Epithelial cell of proximal tubule (primary cell): ENCODE measurements at places on chromosomes 5 and 9. TPM values are rescaled to one million over a fixed set of nuclear protein-coding genes. Genes with fewer than 3 reads are reported as not detected.

- DNase-seq: no peak
These were observed 46.9 kb upstream of the HSD17B4 start for GRCh38 chr5:119405419-119405818.

GRCh38 chr9:78510035-78510434 lies 213.1 kb downstream of the PSAT1 start:
- DNase-seq: no peak

DNA sequence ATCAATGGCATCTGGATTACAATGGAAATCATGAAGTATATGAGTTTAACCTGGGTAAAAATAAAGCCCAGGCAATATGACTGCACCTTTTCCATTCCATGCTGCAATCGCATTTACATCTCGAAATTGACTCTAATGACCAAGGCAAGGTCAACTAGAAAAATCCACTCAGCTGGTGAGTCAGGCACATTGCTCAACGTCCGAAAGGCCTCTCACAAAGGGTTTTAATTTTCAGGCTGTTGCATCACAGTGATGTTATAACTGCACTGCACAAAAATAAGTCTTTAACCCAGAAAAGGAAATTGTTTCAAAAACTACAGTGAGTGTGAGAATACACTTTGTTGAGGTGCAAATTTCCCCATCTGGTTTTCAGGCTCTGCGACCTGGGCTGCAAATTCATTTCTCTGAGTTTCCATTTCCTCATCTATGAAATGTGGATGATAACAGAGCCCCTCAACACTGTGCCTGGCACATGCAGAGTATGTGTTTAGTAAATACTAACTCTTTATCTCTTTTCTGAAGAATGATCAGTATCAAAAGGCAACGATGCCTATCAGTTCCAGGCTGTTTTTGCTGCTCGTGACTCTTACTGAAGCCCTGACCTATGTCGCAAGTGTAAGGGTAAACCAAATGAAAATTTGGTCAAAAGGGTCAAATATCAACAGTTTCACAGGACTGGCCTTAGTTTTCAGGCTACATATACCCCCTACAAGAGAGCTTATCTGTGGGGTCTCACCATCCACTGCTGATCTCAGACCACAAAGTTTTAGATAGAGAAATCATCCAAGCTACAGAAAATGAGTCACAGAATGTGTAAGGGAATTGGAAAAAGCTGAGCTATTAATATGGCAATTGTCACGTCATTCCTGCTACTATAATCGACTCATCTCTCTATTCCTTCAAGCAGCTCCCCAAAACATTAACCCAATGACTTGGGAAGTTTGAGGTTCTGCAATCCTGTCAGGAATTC lies 4.1 kb downstream of the NFIL3 start:
- peak; percentile 94 for DNase-seq

GRCh38 chr5:107512029-107512428 lies 158.7 kb downstream of the EFNA5 start:
- DNase-seq: no peak

- DNase-seq: no peak
These were observed 612.9 kb downstream of the DNAH5 start for GRCh38 chr5:13331585-13331984.

The STK32A gene
- 0.63 TPM in 1 of 2 replicates, not detected in the other for total RNA-seq

DNA sequence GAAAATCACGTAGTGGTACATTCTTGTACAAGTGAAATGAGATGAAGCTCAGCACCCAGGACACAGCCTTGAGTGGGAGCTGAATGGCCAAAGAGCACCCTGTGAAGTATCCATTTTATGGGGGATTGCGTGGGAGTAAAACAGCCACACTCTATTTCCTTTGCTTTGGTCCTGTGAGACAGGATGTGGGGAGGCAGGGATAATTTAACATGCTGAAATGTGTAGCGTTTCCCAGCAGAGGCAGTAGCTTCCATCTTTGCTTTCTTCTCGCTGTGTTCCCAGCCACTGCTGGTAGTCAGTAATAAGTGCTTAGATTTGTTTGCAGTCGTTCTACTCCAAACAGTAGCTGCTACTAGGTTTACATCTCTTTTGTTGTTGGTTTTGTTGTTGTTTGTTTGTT lies 4.4 kb downstream of the IL31RA start:
- DNase-seq: no peak

- DNase-seq: no peak
These were observed 69.0 kb upstream of the SLC12A2 start for GRCh38 chr5:128014578-128014977.

The SCGB3A2 gene
- not detected in 2 replicates for total RNA-seq

The AIF1L gene
- total RNA-seq: 52.5 and 71.6 TPM in 2 replicates

The DDX4 gene
- total RNA-seq: not detected in 2 replicates

DNA sequence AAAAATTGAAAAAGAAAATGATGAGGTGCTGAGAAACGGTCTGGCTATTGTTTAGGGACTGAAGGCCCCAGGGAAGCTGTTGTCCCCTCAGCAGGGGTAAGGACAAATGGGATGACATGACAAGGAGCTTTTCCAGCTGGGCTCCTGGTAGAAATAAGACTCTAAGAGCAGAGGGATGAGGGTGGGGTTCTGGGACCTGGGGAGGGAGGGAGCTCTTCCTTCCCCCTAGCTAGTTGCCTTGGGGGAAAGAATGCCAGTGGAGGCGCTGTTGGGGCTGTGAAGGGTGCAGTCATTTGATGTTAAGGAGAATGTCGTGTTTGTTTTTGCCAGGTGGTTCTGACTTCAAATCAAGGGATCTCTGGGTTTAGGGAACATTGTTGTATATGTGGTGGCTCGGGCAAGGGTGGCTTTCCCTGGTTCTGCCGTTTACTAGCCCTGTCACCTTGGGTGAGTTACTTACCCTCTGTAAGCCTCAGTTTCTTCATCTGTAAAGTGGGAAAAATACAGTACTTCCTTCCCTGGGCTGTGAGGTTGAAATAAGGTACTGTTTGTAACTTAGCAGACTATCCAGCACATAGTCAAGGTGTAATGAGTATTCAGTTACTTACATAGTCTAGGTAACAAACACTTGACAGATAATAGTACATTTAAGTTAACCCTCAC lies 47.8 kb downstream of the WWC1 start:
- DNase-seq: no peak

GRCh38 chr5:39892708-39893107 lies 467.9 kb upstream of the DAB2 start:
- DNase-seq: no peak

The LRRTM2 gene
- total RNA-seq: under 0.01 TPM in 1 of 2 replicates, not detected in the other

DNA sequence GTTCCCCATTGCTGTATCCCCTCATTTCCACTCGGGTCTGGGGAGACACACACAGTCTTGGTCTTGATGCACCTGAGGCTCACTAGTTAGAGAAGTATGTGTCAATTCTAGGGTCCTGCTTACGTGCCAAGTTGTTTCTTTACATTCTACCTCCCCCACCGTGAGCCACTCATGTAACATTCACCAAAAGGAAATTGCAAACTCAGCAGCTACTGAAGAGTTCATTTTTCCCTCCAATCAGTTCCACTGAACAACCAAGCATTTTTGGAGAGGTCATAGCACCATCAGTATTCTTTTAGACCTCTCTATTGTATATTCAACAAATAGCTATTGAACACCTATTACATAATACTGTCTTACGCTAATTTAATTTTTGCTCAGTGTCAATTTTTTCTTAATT lies 281.1 kb downstream of the SH3GL2 start:
- DNase-seq: no peak

DNA sequence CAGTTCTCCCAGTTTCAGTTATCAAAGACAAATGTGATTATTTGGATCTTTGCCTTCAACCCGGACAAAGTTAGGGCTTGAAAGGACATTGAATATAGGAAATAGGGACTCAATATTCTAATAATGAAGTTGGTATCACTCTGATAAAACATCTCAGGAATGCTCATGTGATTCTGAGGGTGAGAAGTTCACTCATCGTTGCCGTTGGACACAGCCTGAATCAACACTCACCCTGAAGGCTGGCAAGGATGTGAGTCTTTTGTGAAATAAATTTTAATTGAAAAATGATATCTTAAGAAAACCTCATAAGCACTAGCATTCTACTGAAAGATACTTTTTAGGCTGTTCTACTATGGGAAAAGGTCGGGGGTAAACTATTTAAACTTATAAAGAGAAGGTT lies 44.8 kb upstream of the C9orf72 start:
- no peak for DNase-seq

DNA sequence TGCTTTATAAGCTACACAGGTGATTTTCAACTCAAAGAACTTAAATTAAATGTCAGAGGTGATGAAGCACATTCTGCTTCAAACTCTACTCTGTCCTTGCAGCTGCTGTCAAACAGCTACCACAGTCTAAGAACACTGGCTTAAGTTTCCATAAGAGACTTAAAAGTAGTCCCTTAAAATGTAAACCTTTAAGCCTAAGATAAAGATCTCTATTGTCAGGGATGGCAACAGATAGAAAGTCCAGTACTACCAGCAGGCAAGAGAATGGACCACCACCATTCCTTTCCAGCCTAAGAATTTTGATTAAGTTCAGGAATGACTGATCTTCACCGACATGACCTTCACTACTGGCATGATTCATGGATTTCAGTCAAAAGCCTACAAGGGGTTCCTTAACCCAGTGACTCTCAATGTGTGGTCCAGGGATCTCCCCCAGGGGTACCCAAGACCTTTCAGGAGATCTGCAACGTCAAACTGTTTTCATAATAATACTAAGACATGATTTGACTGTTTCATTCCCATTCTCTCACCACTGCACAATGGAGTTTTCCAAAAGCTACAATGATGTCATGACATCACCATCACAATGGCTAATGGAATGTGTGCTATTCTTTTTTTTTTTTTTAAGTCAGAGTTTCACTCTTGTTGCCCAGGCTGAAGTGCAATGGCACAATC lies 41.1 kb upstream of the PLPP6 start:
- DNase-seq: no peak

The CMBL gene
- total RNA-seq: 2.2 and 3.0 TPM in 2 replicates

GRCh38 chr9:121743441-121744001 lies 92.1 kb downstream of the DAB2IP start:
- peak; percentile 49 for DNase-seq

DNA sequence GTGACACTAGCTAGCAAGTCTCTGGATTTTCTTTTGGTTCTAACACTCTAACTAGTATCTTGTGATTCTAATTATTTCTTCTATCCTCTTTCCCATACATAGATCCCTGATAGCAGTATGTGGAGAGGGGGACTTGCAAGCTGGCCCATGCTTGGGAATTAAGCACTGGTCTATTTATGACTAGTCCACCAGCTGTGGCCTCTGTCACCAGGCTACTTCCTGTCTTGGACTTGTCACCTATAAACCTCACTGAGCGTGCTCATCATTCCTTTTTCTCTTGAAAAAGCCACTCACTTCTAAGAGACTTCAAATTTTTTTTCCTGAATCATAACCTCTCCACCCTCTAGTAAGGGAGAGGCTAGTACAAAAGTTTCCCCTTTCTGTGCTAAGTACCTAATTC lies 32.3 kb upstream of the MAMDC2 start:
- no peak for DNase-seq

GRCh38 chr5:115072266-115073064 lies 97.2 kb downstream of the TRIM36 start:
- no peak for DNase-seq

- DNase-seq: no peak
These were observed 192.7 kb downstream of the GNA14 start for GRCh38 chr9:77455312-77455927.

- no peak for DNase-seq
These were observed 49.3 kb downstream of the NLN start for GRCh38 chr5:65771266-65771665.

The IPPK gene
- total RNA-seq: 10.8 and 15.2 TPM in 2 replicates
